H1 (cell line): ENCODE measurements at places on chromosomes 2 and 18. TPM values are rescaled to one million over a fixed set of nuclear protein-coding genes. Genes with fewer than 3 reads are reported as not detected.

DNA sequence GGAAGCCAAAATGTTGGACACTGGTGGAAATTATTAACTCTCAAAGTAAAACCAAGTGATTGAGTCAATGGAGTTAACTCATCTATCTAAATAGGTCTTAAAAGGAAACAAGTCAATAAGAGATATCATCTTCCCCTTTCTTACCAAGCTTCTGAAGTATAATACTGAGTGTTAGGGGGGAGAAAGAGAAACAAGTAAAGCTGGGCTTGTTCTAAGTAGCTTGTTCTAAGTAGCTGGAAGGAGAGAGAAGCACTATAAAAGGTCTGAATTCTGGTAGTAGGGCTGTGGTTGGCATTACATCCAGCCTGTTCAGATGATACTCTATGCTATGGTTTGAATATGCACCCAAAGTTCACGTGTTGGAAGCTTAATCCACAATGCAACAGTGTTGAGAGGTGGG, 26.8 kb downstream of the YES1 start:
- no peak for DNase-seq
- H3K4me1 ChIP-seq, result no peaks in the 10 kb centered on the region; the same call in 1 of the 2 replicates
- no peaks in the 10 kb centered on the region for H3K27me3 ChIP-seq
- no peaks in the 10 kb centered on the region for H3K36me3 ChIP-seq

GRCh38 chr18:36108196-36108595, 20.9 kb downstream of the SLC39A6 start:
- no peaks in the 10 kb centered on the region for H3K4me1 ChIP-seq
- no peak overlapping the region for H3K27ac ChIP-seq
- H3K27me3 ChIP-seq, result no peaks in the 10 kb centered on the region
- H3K36me3 ChIP-seq, result peaks cover 25% of the 10 kb centered on the region

The MAP3K19 gene
- not detected in 2 replicates for polyA plus RNA-seq

- peaks cover 16% of the 10 kb centered on the region for H3K4me1 ChIP-seq
- no peak overlapping the region for H3K4me3 ChIP-seq
- no peaks in the 10 kb centered on the region for H3K36me3 ChIP-seq
Observed at GRCh38 chr2:74033375-74033774, 48.7 kb downstream of the TET3 start.

- H3K4me1 ChIP-seq, result no peaks in the 10 kb centered on the region
- H3K27ac ChIP-seq, result no peak overlapping the region
- no peak for DNase-seq
- H3K36me3 ChIP-seq, result peaks cover 7% of the 10 kb centered on the region
- H3K4me3 ChIP-seq, result no peak overlapping the region
- H3K27me3 ChIP-seq, result no peaks in the 10 kb centered on the region
Observed at GRCh38 chr2:120963997-120964705, 228.5 kb downstream of the GLI2 start.

DNA sequence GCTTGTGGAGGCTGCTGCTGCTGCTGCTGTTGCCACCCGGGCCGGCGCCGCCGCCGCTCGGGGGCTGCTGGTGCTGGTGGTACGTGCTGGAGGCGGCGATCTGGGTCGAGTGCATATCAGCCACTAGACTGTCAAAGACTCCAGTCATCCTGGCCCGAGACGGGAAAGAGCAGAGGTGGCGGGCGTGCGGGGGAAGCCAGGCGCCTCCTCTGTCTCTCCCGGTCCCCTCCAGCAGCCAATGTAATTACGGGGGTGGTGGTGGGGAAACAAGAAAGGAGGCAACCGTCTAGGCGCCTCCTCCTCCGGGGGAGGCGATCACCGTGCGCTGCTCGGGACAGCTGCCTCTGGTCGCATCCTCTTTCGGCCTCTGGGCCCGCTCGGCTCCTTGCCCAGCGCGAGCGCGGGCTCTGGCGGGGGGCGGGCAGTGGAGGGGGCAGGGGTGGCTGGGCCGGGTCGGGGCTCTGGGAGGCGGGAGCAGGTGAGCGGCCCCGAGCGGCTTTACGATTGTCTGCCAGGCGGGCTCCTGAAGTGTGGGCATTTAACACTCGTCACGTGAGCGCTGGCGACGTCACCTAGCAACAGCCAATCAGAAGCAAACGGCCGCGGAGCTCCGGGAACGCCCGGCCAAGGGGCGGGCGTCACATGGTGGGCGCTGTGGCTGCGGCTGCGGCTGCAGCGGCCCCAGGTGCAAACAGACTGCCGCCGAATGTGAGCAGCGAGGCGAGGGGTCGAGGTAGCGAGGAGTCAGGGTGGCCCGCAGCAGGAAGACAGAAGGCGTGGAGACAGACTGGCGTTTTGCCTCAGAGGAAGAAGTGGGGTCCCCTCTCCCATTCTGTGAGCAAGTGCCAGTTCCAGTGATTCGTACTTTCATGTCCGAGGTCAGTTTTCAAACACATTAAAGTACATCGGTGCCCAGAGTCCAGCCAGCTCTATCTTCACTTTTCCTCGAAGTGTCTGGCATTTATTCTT, at the start of gene DLX2:
TSS of gene DLX2 (minus strand) at position 510 of the 969 bp plus-strand sequence. CDS start at position 148, 362 bp downstream.
- peaks cover 22% of the 10 kb centered on the region for H3K4me1 ChIP-seq
- H3K36me3 ChIP-seq, result no peaks in the 10 kb centered on the region
- H3K27me3 ChIP-seq, result peaks cover 86% of the 10 kb centered on the region
- peak within 1 kb of the TSS; percentile 48 for H3K4me3 ChIP-seq
- DNase-seq, result peak; percentile 92
- no peak within 1 kb of the TSS for H3K27ac ChIP-seq

The QPCT gene
- 4.3 TPM in 2 replicates for polyA plus RNA-seq

DNA sequence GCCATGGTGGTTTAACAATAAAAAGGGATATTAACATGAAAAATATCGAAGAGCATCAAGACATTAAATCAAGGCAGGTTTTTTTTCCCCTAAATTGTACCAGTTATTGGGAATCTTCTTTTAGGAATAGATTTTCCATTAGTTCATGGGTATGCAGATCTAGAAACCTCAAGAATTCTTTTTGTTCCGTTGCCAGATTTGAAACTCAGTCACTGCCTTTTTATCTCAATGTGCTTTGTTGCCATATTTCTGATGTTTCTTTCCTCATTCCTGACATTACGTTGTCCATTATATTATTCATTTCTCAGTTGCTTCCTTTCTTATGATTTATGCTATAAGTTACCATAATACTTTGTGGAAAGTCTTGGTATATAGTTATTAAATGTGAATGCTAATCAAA, 162.2 kb downstream of the CD226 start:
- no peak for DNase-seq
- no peaks in the 10 kb centered on the region for H3K36me3 ChIP-seq
- no peak overlapping the region for H3K27ac ChIP-seq
- H3K4me3 ChIP-seq, result no peak overlapping the region

The LYPD6B gene
- 2.5 and 3.5 TPM in 2 replicates for polyA plus RNA-seq

The RAX gene
- polyA plus RNA-seq, result 0.12 and 0.36 TPM in 2 replicates

DNA sequence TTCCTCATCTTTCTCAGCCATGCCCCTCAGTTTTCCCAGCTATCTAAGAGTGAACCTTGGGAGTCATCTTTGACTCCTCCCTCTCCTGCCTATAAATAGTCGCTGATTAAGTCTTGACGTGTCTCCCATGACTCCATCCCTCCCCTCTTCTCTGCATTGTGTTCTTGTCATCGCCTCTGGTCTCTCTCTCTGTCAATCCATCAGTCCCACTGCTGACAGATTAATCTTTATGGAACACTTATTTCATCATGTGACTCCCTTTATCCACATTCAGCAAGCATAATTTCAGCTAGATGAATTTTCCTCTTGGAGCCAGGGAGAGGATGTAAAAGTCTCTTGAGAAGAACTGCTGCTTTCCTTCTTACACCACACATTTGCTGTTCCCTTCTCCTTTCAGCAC, 9.4 kb downstream of the ADAM23 start:
- H3K4me1 ChIP-seq, result no peaks in the 10 kb centered on the region; the same call in 1 of the 2 replicates
- no peak for DNase-seq
- H3K4me3 ChIP-seq, result no peak overlapping the region
- H3K27ac ChIP-seq, result no peak overlapping the region

GRCh38 chr2:221969087-221969829, 329.5 kb downstream of the PAX3 start:
- H3K36me3 ChIP-seq, result no peaks in the 10 kb centered on the region
- no peak for DNase-seq
- H3K27ac ChIP-seq, result no peak overlapping the region
- no peak overlapping the region for H3K4me3 ChIP-seq
- no peaks in the 10 kb centered on the region for H3K27me3 ChIP-seq

DNA sequence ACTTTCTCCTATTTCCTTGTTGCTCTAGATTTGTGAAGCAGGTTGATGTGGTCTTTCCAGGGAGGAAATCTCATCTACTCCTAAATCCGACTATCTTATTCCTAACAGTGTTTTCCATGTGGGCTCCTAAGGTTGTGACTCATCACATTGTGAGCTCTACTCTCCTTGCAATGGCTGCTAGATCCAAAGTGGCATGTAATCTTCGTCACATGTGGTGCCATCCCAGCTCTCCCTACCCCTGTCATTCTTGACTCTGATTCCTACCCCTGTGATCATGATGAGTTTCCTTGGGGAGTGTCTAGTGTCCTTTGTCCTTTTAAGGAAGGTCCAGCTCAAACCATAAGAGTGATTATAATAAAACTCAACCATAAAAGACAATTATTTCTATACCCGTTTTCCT, 47.3 kb upstream of the GULP1 start:
- no peak overlapping the region for H3K27ac ChIP-seq
- H3K27me3 ChIP-seq, result no peaks in the 10 kb centered on the region
- H3K4me1 ChIP-seq, result no peaks in the 10 kb centered on the region
- H3K36me3 ChIP-seq, result no peaks in the 10 kb centered on the region
- no peak for DNase-seq

DNA sequence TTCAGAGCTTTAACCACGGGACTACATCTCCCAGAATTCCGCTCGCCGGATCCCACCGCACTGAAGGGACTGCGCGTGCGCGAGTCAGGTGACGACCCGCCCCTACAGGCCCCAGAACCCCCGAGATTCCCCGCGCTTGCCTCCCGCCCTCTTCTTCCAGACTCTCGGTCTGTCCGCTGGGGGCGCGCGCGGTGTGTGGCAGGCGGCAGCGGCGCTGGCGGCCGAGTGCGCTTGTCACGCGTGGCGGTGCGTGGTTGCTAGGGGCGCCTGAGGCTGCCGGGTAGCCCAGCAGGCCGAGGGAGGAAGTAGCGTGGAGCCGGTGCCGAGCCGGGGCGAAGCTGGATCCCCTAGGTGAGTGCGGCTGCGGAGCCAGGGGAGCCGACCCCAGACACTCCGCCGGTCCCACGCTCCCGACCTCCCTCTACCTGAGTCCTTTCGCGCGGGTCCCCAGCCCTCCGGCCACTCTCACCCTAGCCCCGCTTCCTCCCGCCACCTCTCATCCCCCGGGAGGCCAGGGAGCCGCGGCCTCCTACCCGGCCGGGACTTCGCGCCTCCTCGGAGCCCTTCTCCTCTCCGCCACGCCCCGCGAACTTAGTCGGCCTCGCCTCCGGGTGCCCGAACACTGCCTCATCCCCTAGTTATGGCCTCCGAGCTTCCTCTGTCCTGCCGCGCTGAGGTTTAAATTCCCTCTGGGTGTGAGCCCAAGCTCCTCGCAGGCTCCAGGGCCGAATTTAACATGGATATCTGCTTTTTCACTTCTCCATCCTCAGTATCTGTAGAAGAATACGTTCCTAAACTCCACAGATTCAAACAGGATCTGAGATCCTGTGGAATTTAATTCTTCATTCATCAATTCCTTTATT, at the start of gene TTLL4:
TSS of gene TTLL4 (plus strand) at position 149 of the 863 bp plus-strand sequence. CDS start 26,842 bp downstream, outside the sequence.
- H3K27ac ChIP-seq, result peak within 1 kb of the TSS; percentile 46; the same call in 1 of the 2 replicates
- no peaks in the 10 kb centered on the region for H3K36me3 ChIP-seq
- H3K27me3 ChIP-seq, result no peaks in the 10 kb centered on the region
- peak; percentile 98 for DNase-seq
- peaks cover 2% of the 10 kb centered on the region; the same call in 1 of the 2 replicates for H3K4me1 ChIP-seq

The POTEI gene
- polyA plus RNA-seq, result 0.19 and 0.20 TPM in 2 replicates

The SRD5A2 gene
- polyA plus RNA-seq, result 0.02 TPM in 2 replicates

GRCh38 chr2:221572821-221573429, 821 bp upstream of the EPHA4 start:
- H3K27me3 ChIP-seq, result peaks cover 26% of the 10 kb centered on the region
- no peak overlapping the region for H3K27ac ChIP-seq
- peak overlapping the region; percentile 61 for H3K4me3 ChIP-seq
- no peaks in the 10 kb centered on the region for H3K36me3 ChIP-seq
- peaks cover 4% of the 10 kb centered on the region for H3K4me1 ChIP-seq

The STEAP3 gene
- polyA plus RNA-seq, result 27.9 and 40.1 TPM in 2 replicates

- no peak for DNase-seq
- no peak overlapping the region for H3K27ac ChIP-seq
- no peaks in the 10 kb centered on the region for H3K27me3 ChIP-seq
- no peak overlapping the region for H3K4me3 ChIP-seq
- peaks cover 8% of the 10 kb centered on the region; the same call in 1 of the 2 replicates for H3K4me1 ChIP-seq
Observed at GRCh38 chr2:158499383-158499782, 42.6 kb downstream of the PKP4 start.

GRCh38 chr18:54387631-54388030, 29.9 kb downstream of the C18orf54 start:
- 0 out of 2 replicates have a peak, but pooled peaks cover 2% of the 10 kb centered on the region for H3K4me1 ChIP-seq
- no peak overlapping the region for H3K4me3 ChIP-seq
- no peaks in the 10 kb centered on the region for H3K36me3 ChIP-seq
- DNase-seq, result no peak
- no peak overlapping the region for H3K27ac ChIP-seq

The FAP gene
- polyA plus RNA-seq, result not detected in 2 replicates

The ALPI gene
- polyA plus RNA-seq, result not detected in 2 replicates

The RMND5A gene
- polyA plus RNA-seq, result 21.0 and 22.1 TPM in 2 replicates

DNA sequence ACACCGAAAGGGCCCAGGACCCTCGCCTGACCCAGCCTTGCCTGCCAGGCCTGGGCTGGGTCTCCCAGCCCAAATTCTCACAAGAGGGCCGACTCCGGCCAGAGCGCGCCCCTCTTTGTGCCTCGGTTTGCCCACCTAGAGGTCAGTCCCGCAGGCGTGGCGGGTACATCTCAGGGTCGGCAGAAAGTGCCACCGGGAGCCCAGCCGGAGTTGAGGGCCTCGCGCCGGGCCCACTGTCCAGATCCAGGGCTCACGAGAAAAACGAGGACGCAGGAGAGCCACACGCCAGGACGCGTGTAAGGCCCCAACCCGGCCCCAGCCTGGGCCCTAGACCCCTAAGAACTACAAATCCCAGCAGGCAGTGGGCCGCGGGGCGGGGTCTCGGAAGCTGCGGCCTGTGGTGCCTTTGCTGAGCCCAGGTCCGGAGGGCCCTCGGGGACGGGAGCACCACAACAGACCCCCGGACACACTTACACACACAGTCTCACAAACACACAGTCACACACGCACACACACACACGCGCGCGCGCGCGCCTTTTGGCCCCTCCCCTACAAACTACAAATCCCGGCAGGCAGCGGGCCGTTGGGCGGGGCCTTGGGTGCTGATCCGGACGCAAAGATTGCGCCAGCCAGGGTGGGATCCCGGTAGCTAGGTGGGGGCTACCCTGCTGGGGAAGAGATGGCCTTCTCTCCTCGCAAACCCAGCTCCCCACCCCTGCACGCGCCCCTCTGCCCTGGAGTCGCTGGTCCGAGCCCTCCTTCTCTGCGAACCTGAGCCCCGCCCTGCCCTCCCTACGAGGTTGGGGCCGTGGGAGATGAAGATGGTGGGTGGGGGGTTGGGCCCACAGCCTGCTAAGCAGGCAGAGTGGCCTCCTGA, at the start of gene SH2D6:
TSS of gene SH2D6 (plus strand) at position 583 of the 877 bp plus-strand sequence. CDS start 10,752 bp downstream, outside the sequence.
- H3K4me1 ChIP-seq, result no peaks in the 10 kb centered on the region
- H3K27ac ChIP-seq, result peak within 1 kb of the TSS; percentile 81; the same call in 1 of the 2 replicates
- H3K27me3 ChIP-seq, result no peaks in the 10 kb centered on the region

- H3K36me3 ChIP-seq, result peaks cover 15% of the 10 kb centered on the region
- H3K4me1 ChIP-seq, result peaks cover 9% of the 10 kb centered on the region
- H3K27ac ChIP-seq, result no peak overlapping the region; the same call in 1 of the 2 replicates
- no peak overlapping the region for H3K4me3 ChIP-seq
- no peaks in the 10 kb centered on the region for H3K27me3 ChIP-seq
Observed at GRCh38 chr18:8635087-8635486, 25.9 kb downstream of the RAB12 start.
